CMK (cell line): ENCODE measurements at places on chromosomes 4 and X.

DNA sequence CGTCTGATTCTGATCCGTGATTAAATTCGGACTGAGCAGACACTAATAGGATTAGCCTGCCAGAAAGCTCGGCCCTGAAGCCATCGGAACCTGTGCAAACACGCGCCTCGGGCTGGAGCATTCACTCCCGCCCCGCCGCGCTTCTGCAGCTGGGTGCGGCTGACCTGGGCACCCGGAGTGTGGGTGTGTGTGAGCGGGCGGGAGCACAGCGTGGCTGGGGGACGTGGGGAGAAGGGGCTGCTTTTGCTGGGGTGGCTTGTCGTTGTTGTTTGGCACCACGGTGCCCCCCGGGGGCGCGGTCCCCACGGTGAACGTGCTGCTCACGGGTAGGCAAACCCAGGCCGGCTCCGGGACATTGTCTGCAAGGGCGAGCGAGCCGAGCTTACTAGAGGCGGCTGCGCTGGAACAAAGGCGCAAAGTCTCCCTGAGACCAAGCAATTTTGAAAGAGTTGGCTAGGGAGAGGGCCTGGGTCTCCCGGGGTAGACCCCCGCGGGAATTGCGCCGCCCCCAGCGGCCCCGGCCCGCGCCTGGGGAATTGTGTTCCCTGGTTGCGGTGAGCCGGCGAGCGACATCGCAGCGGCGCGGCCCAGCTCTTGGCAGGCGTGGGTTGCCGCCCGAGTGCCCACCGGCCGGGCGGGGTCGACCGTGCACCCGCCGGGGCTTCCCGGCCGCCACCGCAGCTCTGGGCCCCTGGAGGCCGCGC lies 1.4 kb downstream of the MAMLD1 start:
- no peak for DNase-seq

DNA sequence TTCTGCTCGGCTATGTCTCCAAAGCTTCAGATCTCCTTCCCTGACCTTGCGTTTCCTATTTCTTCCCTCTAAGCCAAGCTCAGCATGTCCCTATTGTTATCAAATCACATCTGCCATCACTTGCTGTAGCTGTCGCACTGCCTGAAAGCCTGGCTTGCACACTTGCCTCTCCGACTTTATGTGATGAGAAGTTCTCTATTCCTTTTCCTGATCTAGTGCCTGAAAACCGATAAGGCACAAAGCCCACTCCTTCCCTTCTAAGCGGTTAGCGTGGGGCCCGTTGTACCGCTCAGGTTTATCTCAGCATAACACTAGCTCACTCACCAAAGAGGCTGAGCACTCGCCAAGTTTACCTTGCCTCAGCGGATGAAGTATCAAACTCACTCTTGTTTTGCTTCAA lies 816 bp downstream of the NMU start:
- DNase-seq = no peak

DNA sequence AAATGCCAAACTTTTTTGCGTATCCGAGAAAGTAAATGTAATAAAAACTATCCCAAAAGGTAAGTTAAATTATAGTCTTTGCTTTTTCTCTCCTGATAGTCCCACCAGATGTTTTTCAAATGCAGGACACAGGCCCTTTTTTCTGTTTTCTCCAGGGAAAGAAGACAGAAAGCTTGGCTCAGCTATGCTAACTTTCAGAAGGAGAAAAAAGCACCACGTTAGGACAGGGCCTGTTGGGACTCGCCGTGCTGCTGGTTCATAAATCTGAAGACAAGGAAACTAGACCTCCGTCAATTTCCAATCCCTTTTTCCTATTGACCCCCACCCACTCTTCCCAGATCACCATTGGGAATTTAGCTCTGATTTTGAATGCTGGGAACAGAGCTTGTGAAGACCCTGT lies 220.9 kb upstream of the SFRP2 start:
- no peak for DNase-seq

DNA sequence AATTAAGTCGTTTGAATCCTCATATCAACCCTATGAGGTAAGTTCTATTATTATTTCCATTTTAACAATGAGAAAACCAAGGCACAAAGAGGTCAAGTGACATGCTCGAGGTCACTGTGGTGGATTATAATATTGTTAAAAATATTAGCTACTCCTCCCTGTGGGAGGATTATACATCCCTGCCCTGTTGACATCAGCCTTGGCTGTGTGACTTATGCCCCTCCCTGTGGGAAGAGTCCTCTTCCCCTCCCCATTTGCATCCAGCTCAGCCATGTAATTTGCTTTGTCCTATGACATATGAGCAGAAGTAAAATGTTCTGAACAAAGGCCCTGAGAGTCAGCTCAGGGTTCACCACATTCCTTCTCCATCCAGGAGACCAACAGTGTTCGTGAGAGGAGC lies 152.7 kb upstream of the ZIC3 start:
- DNase-seq = no peak

DNA sequence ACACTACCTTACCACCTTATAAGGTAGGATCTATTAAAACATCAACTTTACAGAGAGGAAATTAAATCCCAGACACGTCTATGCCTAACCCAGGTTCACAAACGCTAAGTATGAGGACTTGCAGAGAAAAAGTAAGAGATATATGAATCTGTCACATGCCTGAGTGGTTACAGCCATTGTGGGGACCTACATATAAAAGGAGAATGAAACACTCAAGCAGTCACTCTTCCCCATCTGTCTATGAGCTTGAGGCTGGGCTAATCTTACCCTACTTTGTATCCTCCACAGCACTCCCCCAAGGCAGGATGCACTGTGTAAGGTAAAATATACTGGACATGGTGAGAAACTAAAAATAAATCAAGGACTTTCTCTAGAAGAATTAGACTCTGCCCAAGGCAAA lies 339.9 kb downstream of the HNRNPD start:
- no peak for DNase-seq
